ENCODE measurements at places on chromosomes 12 and 14. TPM values are rescaled to one million over a fixed set of nuclear protein-coding genes. Genes with fewer than 3 reads are reported as not detected.

SSPN gene
- polyA plus RNA-seq: 14.3 TPM

FAIM2 gene
- 6.1 TPM for polyA plus RNA-seq

EGLN3 gene
- polyA plus RNA-seq: 18.7 TPM

HOXC11 gene
- polyA plus RNA-seq: 5.7 TPM

ACYP1 gene
- 54.5 TPM for polyA plus RNA-seq

ATF7IP gene
- 69.6 TPM for polyA plus RNA-seq

ARL1 gene
- polyA plus RNA-seq: 141 TPM

SLC2A14 gene
- polyA plus RNA-seq: 0.73 TPM

SLC17A8 gene
- 1.2 TPM for polyA plus RNA-seq

OASL gene
- 0.21 TPM for polyA plus RNA-seq

GPRC5D gene
- polyA plus RNA-seq: 0.80 TPM

RPL36AL gene
- 220 TPM for polyA plus RNA-seq

TAS2R13 gene
- polyA plus RNA-seq: 0.24 TPM

SLCO1B1 gene
- not detected for polyA plus RNA-seq

IKZF4 gene
- 21.1 TPM for polyA plus RNA-seq

CNTN1 gene
- 37.6 TPM for polyA plus RNA-seq

IFI27L2 gene
- 22.1 TPM for polyA plus RNA-seq

GPR84 gene
- polyA plus RNA-seq: 0.20 TPM

HEBP1 gene
- polyA plus RNA-seq: 62.1 TPM

MTHFD1 gene
- polyA plus RNA-seq: 75.8 TPM

KRT8 gene
- polyA plus RNA-seq: 202 TPM

CACNA1C gene
- 13.1 TPM for polyA plus RNA-seq

CLEC2A gene
- polyA plus RNA-seq: not detected

IGF1 gene
- 3.0 TPM for polyA plus RNA-seq

TPPP2 gene
- 3.7 TPM for polyA plus RNA-seq

KRT85 gene
- polyA plus RNA-seq: not detected

CEBPE gene
- polyA plus RNA-seq: 0.22 TPM

IKBIP gene
- 31.5 TPM for polyA plus RNA-seq

INHBE gene
- 0.65 TPM for polyA plus RNA-seq

PRH2 gene
- polyA plus RNA-seq: 0.56 TPM

BATF gene
- 0.43 TPM for polyA plus RNA-seq

CD163 gene
- 10.5 TPM for polyA plus RNA-seq

LRIG3 gene
- polyA plus RNA-seq: 35.5 TPM

AGAP2 gene
- 1.1 TPM for polyA plus RNA-seq

ATP23 gene
- polyA plus RNA-seq: 10.0 TPM

GUCY2C gene
- polyA plus RNA-seq: 0.86 TPM

TBX3 gene
- 75.8 TPM for polyA plus RNA-seq

PTPRB gene
- polyA plus RNA-seq: 18.6 TPM

EIF2S3B gene
- polyA plus RNA-seq: 10.1 TPM

PZP gene
- polyA plus RNA-seq: 0.53 TPM

RCOR1 gene
- 43.1 TPM for polyA plus RNA-seq

RD3L gene
- polyA plus RNA-seq: not detected

P2RX2 gene
- 0.98 TPM for polyA plus RNA-seq

DLST gene
- polyA plus RNA-seq: 122 TPM

DEPDC4 gene
- 4.6 TPM for polyA plus RNA-seq

DHRS2 gene
- polyA plus RNA-seq: 27.7 TPM

THTPA gene
- 16.1 TPM for polyA plus RNA-seq

TMEM120B gene
- 10.7 TPM for polyA plus RNA-seq

ATL1 gene
- polyA plus RNA-seq: 11.0 TPM

COCH gene
- 4.3 TPM for polyA plus RNA-seq

SSTR1 gene
- polyA plus RNA-seq: 2.1 TPM

TSPAN19 gene
- polyA plus RNA-seq: 0.54 TPM

LRTM2 gene
- polyA plus RNA-seq: 0.33 TPM

KLRK1 gene
- 0.39 TPM for polyA plus RNA-seq

CFAP54 gene
- polyA plus RNA-seq: 4.6 TPM

KLHL33 gene
- 0.53 TPM for polyA plus RNA-seq

OR6C2 gene
- polyA plus RNA-seq: not detected

PIANP gene
- polyA plus RNA-seq: 14.0 TPM

Data from renal cortex interstitium (tissue), 15 donors.